Muscle of arm (tissue), 14 donors: ENCODE measurements at places on chromosomes 1 and 21.
A peak's percentile ranks its signal among the peaks of the same experiment; 100 is the strongest.

- DNase-seq = no peak
These were observed 90.5 kb downstream of the NMNAT2 start for GRCh38 chr1:183327434-183328290.

DNA sequence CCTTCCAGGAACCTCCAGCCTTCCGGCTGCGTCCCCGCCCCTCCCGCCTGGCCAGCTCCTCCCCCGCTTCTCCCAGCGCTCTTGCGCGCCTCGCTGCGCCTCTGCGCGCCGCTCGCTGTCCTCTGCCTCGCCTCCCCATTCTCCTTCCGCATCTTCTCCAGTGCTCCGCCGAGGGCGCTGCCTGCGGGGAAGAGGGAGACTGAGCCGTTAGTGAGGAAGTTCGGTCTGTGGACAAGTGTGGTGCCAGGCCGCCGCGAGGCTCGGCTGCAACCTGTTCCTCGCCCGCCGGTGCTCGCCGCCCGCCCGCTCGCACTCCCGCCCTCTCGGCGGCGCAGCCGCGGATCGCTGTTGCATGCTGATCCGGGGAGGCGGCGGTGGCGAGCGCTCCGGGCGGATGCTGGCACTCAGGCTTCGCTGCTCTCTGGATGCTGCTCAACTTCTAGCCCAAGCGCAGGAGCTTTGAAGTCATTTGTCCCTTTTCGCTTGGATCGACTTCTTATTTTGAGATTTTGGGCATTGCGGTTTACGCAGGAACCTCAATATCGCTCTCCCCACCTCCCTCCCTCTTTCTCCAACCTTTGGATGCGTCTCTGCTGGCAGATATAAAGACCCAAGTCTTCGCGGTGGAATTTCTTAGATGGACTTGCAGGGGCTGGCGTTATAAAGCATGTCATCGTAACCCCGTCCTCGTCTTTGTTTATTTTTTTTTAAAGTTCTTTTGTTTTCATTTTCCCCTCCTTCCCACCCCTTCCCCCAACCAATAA lies 614 bp upstream of the CACNA1E start:
- DNase-seq = no peak

GRCh38 chr1:174809755-174810280 lies 189.9 kb upstream of the CACYBP start:
- no peak for DNase-seq

DNA sequence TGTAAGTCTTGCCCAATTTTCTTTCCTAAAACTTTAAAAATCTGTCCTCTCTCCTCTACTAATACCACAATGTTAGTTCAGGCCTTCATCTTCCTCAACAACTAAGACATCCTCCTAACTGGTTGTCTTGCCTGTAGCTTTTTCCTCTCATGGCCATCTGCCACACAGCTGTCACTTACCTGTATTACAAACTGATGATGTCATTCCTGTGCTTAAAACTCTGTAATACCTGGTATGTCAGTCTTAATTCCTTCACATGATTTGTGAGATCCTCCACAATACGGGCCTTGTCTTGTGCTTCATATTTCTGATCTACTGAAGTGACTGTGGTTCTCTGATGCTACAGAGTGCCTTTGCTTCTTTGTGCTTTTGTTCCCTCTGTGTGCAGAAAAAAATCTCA lies 9.8 kb downstream of the MRPS14 start:
- no peak for DNase-seq

- DNase-seq = no peak
These were observed 4.3 kb downstream of the CR1 start for GRCh38 chr1:207500306-207500705.

- no peak for DNase-seq
These were observed 4.7 kb downstream of the SORT1 start for GRCh38 chr1:109392788-109393616.

- DNase-seq = no peak
These were observed 27.8 kb upstream of the GPR153 start for GRCh38 chr1:6288665-6289064.

DNA sequence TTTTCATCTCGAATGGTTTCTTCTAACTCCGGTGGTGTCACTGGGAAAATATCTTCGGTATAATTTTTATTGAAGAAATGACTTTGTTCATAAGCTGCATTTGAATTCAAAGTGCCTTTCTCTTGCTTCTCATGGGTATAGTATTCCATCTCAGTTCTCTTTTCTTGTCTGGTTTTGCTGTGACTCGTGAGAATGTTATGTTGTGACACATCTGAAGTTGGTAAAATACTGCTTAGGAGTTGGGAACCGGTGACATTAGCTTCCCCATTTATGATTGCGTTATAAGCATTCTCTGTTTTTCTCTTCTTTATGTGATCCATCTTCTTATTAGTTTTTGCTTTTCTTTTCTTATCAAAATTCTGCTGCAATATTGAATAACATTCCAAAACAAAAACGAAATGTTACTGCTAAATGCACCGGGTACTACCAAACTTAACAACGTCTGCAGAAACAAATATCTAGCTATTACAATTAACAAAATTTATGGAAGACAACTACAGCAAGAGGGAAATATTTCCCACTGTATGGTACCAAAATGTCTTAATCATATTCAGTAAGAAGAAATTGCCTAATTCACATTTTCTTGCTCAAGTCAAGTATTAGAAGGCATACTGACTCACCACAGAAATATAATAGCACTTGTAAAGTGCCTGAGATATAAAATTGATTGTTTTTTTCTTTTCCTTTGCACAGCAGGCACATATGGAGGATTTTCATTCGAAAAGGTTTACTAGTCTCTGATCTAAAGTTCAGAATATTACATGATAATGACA lies 15.5 kb downstream of the LRIF1 start:
- no peak for DNase-seq

GRCh38 chr1:41152622-41153044 lies 89.5 kb downstream of the SCMH1 start:
- peak; percentile 17 for DNase-seq

DNA sequence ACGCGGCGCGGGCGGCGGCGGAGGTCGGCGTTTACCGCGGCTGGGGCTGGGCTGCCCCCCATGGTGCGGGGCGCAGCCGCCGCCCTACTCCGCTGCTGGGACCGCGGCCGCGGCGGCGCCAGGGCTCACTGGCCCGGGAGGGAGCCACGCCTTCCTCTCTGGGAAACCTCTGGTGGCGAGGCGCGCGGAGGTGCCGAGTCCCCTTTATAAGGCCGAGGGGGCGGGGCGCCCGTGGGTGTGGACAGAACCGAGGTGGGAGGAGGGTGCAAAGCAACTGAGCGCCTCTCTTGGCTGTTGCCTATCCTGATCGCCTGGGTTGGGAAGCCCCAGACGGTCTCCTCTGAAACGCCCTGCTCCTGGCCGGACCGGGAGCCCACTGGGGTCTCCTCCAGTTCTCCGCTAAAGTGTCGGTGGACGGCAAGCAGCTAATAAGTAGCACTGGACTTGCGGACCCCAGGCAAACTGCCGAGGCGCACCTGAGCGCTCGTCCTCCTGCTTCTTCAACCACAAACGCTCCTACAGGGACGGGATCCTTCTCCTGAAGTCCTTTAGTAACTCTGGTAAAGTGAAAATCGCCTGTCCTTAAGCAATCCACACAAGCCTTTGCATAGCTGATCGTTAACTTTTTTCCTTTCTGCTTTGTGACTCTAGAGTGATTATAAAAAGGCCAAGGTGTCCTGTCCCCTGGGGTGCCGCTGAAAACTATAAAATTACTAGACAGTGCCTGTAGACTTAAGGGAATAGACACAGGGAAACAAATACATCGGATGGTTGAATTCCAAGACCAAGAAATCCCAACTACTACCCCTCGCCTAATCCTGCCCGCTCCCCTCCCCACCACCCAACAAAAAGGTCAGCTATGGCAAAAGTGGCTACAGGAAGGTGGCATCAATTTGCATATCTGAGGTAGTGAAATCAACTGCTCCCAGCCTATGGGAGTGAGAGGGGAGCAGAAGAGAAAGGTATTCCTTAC lies at the start of gene PTGER3:
Gene PTGER3 (minus strand): TSS at position 182 of the 973 bp plus-strand sequence. CDS start 239 bp downstream, outside the sequence.
- no peak for DNase-seq

DNA sequence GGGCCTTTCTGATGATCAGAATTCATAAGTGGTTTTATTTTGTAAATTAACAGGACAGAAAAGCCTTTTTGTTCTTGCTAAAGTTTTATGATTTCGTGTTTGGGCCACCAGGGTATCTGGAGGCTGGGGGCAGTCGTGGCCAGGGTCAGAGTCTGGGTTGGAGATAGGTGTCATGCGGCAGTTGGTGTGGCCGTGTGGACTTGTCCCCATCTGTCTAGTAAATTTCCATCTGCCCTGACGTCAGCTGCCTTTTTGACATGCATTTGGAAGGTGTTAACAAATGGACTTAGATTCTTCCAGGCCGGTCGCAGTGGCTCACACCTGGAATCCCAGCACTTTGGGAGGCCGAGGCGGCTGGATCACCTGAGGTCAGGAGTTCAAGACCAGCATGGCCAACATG lies 56.8 kb downstream of the SKI start:
- no peak for DNase-seq

GRCh38 chr1:81484284-81484683 lies 316.4 kb upstream of the ADGRL2 start:
- DNase-seq = no peak

DNA sequence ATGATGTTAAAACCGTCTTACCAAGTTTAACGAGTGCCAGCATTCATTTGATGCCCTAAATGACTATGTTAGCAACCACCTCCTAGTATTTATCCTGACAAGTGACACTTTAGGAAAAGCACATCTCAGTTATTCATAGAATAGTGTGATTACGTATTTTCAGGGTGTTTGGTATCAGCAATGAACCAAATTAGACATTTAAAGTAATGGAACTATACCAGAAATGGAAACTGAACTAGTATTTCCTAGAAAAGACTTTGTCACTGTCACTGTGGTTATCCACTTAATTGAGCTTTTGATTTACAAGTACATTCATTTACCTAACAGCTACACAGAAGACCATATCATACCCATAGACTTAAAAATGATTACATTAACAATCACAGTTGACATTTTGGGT lies 3.6 kb upstream of the IL12RB2 start:
- DNase-seq = no peak

DNA sequence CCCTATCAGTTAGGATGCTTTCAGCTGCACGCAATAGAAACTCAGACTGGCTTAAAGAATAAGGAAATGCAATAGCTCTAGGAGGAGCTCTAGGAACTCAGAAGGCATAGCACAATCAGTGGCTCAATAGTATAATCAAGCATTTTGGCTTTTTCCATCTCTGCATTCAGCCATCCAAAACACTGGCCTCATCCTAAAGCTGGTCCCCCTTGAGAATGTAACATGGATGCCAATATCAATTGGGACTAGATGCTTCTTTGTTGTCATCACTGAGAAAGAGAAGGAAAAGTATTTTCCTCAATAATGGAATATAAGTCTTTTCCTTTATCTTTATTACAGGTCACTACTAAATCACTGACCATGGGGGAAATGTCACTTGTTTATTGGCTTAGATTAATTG lies 509.5 kb downstream of the PLPP3 start:
- DNase-seq = no peak

- DNase-seq = no peak
These were observed 28.5 kb upstream of the ARHGAP29 start for GRCh38 chr1:94265906-94266305.

DNA sequence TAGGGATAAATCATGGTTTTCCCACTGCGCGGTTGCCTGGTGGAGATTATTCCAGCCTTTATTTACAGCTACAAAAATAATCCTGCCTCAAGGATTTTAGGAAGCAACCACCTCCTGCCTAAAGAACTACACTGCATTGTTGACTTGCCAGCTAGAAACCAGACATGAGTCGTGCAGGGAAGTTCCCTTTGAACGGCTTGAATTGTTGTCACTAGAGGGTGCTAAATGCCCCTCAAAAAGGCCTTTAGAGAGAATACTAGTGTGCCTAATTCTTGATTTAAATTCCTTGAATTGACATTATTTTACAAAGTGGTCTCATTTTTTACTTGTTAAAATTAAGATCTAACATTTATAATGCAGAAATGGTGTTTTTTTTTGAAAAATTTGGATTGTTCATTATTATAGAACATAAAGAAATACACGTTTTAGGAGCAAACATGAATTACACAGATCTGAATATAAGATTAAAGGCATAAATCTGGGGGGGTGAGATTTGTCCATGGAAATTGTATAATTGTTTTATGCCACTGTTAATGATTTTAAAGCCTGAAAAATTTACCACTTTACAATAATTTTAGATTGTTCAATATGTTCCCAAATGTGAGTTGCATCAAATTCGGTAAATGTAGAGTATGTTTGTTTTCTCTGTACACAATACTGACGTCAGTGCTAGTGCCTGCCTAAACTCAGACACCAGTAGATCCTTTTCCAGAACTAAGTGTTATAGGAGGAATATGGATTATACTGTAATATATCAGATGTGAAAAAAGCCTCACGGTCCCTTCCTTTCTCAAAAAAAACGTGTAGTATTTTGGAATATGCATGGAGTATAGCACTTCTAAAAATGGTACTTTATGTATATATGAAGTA lies 7.6 kb upstream of the ERG start:
- peak; percentile 70 for DNase-seq

DNA sequence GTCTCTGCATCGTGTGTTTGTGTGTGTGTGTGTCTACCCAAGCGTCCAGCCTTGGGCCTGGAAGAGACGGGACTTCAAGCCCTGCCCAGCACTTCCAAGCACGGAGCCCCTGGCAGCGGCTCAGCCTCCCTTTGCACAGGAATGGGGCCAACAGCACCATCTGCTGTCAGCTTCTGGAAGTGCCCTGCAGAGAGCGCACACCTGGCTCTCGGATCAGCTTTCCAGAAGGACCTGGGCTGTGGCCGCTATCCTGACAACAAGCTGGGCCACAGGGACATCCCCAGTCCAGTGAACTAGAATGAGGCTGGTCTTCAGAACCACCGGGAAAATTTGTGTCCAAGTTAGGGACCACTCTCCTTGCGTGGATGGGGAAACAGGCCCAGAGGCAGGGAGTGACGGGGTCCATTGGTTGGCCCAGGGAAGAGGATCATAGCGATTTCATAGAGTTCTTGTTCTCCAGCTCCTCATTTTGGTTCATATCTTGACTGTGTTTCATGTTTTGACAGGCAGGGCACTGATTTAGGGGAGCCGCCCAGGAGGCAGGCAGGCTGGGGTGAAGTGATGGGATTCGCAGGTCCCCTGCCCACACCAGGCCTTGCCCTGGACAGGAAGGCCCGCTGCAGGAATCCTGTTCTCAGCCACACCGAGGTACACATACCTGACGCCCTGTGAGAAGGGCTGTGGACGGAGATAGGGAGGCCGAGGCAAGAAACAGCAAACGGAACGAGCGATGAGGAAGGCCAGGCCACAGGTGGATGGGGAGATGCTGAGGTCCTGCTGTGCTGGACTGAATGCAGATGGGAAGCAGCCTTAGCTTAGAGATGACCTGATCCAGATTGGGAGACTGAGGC lies 38.4 kb downstream of the TAS1R2 start:
- peak; percentile 90 for DNase-seq
